ENCODE measurements at places on chromosomes 4 and X.

- no peak for DNase-seq
Measured at GRCh38 chr4:71206763-71207162, 132.1 kb upstream of the SLC4A4 start.

- no peak for DNase-seq
Measured at GRCh38 chr4:173415092-173415491, 16.2 kb upstream of the SCRG1 start.

- peak; percentile 5 for DNase-seq
Measured at GRCh38 chr4:71186566-71187403, 152.0 kb upstream of the SLC4A4 start.

DNA sequence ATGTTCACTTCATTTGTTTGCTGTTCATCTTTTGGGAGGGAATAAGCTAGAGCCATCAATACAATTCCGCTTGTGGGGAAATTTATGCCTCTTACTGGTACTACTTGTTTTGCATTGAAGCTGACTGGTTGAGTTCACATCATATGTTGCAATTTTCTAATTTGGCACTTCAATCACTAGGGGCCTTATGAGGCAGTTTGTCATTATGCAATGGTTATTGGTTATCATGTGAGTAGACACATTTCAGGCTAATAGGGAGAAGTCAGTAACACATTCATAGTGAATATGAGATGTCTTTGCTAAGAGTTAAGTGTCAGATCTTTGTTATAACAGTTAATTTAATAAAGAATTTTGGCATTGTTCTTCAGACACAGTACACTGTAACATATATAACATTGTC, 5.0 kb downstream of the RPL36A start:
- no peak for DNase-seq

- no peak for DNase-seq
Measured at GRCh38 chr4:164783976-164784375, 30.0 kb downstream of the SMIM31 start.

- DNase-seq = no peak
Measured at GRCh38 chr4:186642998-186643397, 80.7 kb downstream of the FAT1 start.

GRCh38 chr4:136803433-136803832, 728.9 kb downstream of the PCDH18 start:
- DNase-seq = no peak

All from activated T-helper 1 cell treated with Interleukin-2 at 50 U/mL for 16 hours (primary cell).